CD4-positive, alpha-beta T cell treated with Interferon alpha-2 for 1 hour (primary cell): ENCODE measurements at places on chromosomes 3 and 15.

DNA sequence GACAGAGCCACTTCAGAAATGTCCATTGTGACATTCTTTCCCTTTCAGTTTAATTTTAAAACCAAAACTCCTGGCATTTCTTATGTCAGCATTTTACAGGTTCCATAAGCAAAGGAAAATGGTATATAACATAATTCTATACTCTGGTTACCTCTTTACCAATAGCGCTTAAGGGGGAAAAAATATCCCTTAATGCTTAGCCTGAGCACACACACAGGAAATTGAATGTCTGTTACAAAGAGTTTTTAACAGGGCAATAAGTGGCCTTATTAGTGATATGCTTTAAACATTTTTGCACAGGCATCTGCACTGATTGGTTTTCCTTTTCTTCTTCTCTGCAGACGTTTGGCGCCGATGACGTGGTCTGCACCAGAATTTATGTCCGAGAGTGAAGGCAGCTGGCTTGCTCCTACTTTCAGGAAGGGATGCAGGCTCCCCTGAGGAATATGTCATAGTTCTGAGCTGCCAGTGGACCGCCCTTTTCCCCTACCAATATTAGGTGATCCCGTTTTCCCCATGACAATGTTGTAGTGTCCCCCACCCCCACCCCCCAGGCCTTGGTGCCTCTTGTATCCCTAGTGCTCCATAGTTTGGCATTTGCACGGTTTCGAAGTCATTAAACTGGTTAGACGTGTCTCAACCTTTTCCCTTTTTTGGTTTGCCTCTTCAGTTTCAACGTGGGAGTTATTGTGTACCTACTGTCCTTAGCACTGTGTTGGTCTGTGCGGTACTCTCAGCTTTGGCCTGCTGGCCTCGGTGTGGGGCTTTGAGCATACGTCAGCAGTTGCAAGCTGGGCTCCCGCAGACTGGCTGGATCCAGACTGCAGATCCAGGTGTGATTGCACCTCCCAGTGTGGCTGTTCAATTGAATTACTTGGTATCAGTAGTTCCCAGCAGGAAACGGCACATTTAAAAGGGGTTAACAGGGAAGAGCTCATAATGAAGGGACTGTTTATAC, 7.7 kb downstream of the CRABP1 start:
- DNase-seq = no peak

GRCh38 chr15:60605879-60606307, 127.0 kb upstream of the ICE2 start:
- DNase-seq = no peak

GRCh38 chr3:102099913-102100312, 250.6 kb downstream of the NFKBIZ start:
- DNase-seq = no peak

- DNase-seq = no peak
Observed at GRCh38 chr3:57646723-57647122, 46.2 kb downstream of the DENND6A start.

DNA sequence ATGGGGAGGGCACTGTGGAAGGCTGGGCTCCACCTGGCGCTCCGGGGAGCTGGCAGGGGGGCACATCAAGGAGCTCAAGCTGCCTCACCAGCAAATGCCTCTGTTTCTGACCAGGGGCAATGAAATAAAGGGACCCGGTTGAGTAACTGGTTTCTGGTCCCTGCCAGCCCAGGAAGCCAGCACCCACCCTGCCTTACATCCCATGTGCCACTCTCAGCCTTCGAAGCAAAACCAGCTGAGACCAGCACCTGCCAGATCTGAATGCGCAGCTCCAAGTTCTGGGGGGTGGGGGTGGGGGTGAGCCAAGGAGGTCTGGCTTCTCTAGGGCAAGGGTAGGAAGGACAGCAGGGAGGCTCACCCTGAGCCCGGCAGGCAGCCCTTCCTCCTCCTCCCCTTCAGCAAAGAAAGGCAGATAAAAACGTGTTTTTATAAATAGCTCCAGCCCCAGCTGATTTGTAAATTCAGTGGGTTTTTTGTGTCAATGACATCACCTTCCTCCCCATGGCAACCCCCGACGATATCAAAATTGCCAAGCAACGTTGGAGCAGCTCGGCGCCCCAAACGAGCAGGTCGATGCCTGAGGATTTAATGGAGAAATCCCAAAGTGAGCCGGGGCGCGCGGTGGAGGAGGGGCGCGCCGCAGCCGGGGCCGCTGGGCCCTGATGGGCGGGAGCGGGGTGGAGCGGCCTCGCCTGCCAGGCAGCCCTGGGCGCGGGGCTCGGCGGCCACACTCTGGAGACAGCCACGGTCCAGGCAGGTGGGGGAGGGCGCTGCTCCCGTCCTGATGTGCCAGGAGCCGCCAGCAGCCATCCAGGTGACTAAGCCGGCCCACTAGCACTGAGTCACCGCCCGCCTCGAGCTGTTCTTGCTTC, at the start of gene PAK6:
Gene PAK6, plus strand, starts transcription at position 532 of the 872 bp plus-strand sequence. CDS start 25,723 bp downstream, outside the sequence.
- peak; percentile 22 for DNase-seq

GRCh38 chr3:84547971-84548970, 410.5 kb upstream of the CADM2 start:
- no peak for DNase-seq

- DNase-seq = no peak
Observed at GRCh38 chr15:75235760-75236729, 22.1 kb upstream of the GOLGA6C start.

GRCh38 chr3:40192628-40193027, 116.9 kb upstream of the EIF1B start:
- no peak for DNase-seq

DNA sequence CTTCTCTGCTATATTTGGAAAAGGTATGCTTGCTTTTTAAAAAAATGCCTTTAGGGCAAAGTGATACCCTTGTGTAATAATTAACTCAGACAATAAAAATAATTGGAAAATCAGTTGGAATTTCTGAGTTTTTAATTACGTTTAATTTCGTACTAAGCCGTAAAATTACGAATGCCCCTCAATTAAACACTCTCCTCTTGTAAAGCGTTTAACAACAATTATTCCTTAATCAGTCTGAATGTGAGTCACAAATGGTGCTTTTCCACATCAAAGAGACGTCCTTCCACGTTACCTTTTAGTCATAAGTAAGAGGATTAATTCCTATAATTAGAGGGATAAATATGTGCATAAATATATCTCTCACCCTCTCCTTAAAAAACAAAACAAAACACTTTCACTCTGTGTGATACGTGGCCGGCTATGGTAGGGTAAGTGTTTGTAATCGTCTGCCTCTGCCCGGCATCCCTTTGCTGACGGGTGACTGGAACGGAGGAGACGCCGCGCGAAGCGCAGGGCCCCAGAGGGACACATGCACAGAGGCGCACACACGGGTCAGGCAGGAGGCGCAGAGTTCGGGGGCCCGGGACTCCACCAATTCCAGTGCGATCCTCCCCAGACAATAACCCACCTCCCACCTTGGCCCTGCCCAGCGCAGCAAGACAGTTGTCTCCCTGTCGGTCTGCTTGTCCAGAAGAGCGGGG, 9.7 kb upstream of the MEIS2 start:
- DNase-seq = no peak

- DNase-seq = no peak
Observed at GRCh38 chr3:107781253-107781652, 258.5 kb downstream of the BBX start.

DNA sequence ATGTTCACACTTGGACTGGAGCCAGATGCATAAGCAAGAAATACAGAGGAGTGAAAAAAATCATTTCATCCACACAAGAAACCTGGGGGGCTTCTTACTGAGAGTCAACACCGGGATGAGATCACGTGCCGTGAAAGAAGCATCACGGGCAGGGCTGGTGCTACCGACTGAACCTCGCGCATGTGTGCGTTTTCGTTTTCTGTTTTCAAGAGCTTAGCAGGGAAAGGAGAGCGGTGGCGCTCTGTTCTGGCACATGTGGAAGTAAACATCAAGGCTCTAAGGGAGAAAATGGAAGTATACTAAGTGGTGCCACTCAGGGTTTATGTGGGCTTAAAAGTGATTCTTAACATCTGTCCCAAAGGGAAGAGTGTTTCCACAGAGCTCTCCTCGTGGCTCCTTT, 55.9 kb downstream of the VGLL4 start:
- DNase-seq = no peak

GRCh38 chr3:193530231-193531165, 24.2 kb downstream of the ATP13A4 start:
- DNase-seq = no peak

GRCh38 chr15:90419738-90420406, 31.8 kb downstream of the IQGAP1 start:
- no peak for DNase-seq

DNA sequence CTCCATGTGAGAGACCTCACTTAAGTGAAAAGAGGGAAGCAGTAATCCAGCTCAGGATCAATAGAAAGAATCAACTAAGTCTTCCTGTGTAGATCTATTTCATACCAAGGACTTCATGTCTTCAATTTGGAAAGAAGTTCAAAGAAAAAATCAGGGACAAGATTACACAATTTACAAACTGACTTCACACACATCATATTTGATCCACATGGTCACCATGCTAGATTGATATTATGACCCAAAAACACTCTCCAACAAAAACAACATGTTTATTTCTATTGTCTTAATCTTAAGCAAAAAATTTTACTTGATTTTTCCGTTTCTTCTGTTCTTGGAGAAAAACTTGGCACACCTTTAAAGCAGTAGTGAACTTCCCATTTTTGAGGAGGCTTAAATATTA, 76.3 kb downstream of the THBS1 start:
- no peak for DNase-seq

GRCh38 chr3:100102757-100103156, 11.5 kb downstream of the FILIP1L start:
- DNase-seq = no peak

DNA sequence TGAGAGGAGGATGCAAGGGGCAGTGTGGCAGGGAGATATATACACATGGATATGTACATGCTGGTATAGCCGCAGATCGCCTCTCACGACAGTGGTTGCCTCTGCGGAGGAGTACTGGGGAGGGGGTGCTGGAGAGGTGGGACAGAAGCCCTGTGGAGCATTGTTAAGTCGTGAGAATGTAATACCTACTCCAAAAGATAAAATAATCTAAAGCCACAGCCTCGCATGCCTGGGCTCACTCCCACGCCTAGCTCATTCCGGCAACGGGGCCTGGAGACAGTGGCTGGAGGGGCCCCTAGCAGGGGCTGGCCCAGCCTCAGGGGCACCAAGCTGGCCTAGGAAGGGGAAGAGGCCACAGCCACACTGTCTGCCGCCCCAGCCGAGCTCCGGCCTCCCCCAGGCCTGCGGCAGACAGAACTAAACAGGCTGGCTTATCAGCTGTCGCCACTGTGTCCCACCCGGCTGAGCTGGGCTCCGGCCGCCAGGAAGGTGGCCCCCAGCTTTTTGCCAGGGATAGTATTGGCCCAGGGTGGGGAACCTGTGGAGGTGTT, 65.1 kb upstream of the LCTL start:
- no peak for DNase-seq
